Pons (tissue), 1 donor: ENCODE measurements at places on chromosomes 7 and 10.

- peak; percentile 63 for DNase-seq
These were observed 745 bp downstream of the DAGLB start for GRCh38 chr7:6446838-6447580.

GRCh38 chr7:9097565-9098060 is 664.2 kb downstream of the NXPH1 start:
- DNase-seq: peak; percentile 3

- no peak for DNase-seq
These were observed 5.1 kb downstream of the TLX1 start for GRCh38 chr10:101136007-101136707.

DNA sequence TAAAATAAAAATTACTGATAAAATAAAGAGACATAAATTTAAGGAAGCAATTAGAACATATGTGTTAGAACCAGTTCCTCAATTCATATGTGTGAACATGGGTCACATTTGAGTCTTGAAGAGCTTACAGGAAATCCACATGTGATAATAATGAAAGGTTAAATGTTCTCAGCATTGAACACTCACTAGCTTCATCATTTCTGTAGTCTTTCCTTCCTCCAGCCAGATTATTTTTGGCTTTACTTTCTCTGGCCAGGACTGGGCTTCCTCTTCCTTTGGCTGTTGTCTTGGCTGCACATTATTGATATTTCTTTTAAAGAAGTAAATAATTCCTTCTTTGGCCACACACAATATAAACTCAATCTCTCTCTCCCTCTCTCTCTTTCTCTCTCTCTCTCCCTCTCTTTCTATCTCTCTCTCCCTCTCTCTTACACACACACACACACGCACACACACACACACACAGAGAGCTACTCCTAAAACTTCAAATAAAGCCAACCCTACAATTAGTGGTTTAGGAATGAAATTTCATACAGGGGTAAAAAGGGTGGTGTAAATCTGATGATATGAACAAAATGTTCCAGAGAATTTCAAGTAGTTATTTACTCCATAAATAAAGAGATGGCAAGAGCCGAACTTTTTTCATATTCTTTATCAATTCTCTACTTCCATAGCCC is 171.2 kb downstream of the REEP3 start:
- DNase-seq: peak; percentile 42

DNA sequence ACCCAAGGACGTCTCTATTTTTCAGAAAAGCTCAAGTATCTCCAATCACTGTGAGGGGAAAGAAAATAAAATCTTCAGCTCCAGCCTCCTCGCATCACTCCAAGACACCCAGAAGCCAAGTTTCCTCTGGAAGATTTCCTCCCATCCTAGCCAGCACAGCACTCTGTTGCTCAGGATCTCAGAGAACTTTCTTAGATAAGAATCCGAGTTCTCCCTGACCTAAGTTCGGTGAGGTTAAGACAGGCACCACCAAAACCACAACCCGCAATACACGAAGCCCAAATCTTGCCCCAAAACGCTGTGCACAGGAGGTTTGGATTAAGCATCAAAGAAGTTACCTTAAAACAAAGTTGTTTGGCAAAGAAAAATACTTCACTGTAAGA is 4.2 kb downstream of the FAM53B start:
- no peak for DNase-seq

- DNase-seq: peak; percentile 98
These were observed 5.8 kb upstream of the AMZ1 start for GRCh38 chr7:2681929-2682799.

DNA sequence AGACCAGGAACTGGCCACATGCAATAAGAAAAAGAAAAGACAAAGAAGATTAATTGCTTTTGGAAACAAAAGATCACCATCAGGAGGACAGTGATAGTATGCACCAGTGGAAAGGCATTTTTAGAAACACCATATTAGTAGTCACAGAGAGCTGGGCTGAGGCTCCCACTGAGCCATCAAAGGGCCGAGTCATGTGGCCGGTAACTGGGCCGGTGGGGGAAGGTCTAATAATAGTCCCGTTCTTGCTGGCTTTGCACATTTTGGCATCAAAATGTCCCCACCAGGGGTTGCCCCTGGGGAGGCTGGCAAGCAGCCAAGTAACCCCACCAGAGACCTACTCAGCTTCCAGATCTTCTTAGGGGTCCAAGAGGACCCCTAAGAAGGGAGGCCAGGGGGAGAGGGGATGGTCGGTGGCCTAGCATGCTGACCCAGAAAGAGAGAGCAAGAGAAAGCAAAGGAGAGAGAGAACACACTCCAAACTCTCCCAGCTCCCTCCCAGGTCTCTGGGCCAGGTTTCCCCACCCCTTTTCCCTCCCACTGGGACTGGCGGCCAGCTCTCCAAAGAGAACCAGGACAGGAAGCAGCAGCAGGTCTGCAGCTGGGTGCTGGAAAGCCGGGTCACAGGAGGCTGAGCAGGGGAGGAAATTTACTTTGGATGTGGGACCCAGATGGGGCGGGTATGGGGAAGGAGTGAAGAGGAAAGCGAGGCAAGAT is 70.2 kb upstream of the FGFR2 start:
- peak; percentile 60 for DNase-seq

GRCh38 chr10:91349381-91349780 is 60.8 kb upstream of the HECTD2 start:
- DNase-seq: no peak

DNA sequence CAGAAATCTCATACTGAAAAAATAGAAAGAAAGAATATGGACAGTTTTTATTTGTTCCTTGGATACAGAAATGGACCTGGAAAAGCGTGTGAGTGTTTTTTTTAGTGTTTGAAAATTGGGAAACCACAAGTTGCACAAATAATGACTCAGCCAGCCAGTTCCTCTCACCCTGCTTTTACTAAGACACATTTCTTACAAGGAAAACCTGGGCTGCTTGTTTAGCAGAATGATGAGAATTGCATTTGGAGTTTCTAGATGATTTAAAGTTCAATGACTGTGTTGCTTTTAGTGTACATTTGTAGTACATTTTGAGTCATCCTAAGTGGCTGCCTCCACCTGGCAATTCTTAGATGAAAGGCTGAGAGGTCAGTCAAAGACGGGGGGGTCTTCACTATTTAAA is 218.7 kb downstream of the ABCA13 start:
- DNase-seq: peak; percentile 11

DNA sequence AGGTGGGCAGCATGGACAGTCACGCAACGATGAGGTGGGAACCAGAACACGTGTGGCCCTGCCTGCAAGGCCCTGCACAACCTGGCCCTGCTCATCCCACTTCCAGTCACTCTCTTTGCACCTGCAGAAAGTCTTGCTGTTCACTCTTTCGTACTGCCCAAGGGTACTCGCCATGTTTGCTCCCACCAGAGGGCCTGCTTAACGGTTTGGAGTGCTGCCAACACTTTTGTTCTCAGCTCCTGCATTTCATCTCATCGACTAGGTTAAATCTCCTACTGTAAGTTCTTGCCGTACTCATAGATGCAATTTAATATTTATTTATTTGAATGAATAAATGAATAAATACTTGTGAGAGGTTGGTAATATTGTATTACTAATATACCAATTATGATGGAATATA is 315.3 kb downstream of the SDK1 start:
- DNase-seq: no peak

GRCh38 chr7:66727058-66727457 is 13.5 kb upstream of the RABGEF1 start:
- no peak for DNase-seq

DNA sequence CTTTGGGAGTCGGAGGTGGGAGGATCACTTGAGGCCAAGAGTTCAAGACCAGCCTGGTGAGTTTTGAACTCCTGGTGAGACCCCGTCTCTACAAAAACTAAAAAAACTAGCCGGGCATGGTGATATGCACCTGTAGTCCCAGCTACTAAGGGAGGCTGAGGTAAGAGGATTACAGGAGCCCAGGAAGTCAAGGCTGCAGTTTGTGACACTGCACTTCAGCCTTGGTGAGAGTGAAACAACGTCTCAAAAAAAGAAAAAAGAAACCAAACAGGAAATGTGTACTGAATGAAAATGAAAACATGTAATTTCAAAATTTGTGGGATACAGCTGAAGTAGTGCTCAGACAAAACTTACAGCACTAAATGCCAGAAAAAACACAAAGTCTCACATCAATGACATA is 7.6 kb downstream of the ARHGAP12 start:
- no peak for DNase-seq

GRCh38 chr7:135790371-135790977 is 41.9 kb upstream of the FAM180A start:
- no peak for DNase-seq

DNA sequence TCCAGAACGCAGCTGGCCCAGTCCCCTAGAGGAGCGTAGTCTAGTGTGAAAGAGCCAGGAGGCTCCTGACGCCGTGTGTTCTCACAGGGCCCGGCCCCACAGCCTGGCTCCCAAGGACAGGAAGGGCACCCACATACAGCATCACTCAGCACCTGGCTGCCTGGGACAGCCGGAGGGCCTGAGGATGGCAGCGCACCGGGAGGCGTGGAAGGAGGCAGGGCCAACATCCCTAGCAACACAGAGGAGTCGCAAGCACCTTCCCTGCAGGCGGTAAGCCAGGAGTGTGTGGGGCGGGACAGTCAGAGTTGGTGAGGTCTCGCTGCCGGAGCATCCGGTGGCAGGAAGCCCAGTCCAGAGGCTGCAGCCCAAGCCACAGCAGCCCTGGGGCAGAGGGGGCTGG is 125.8 kb downstream of the MAD1L1 start:
- peak; percentile 62 for DNase-seq

DNA sequence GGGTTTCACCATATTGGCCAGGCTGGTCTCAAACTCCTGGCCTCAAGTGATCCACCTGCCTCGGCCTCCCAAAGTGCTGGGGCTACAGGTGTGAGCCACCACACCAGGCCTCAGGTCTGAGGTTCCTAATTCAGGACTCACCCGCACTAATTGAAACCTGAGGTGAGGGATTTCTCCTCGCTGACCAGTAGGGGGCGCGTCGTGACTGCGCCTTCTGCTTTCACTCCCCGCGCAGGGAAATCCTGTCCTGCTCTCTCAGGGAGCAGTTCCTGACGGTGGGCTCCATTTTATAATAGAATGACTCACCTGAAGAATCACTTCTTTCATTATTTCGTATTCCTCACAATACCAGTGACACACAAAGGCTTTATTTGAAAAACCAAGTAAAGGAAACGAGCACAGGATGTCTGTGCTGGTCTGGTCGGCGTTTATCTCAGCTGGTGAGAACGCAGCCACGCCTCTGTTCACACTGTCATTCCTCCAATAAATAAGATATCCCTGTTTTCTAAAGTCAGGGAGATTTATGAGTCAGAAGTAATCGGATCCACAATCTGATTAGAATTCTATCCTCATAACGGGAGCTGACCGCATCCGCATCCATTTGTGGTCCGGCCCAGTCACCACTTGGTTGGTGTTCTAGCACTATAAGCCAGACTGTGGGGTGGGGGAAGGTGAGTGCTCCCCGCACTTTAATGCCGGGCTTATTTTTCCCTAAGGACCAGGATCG is 35.4 kb downstream of the BAG3 start:
- DNase-seq: peak; percentile 80
